ENCODE measurements at places on chromosomes 3 and 15.
A peak's percentile ranks its signal among the peaks of the same experiment; 100 is the strongest.

DNA sequence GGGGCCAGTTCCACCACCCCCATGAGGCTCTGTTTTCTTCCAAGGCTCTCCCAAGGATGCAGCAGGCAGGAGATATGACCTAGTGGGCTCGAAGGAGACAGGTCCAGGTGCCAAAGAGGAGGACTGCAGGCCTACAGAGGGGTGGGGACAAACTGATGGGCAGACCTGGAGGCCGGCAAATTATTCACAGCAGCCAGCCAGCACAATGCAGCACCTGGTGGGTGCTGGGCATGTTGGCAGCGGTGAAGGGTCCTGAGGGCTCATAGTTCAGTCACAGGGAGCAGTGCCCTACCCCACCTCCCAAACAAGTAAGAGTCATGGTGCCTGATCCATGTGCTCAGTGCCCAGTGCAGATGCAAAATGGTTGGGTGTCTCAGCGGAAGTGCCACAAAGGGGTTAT, 171.7 kb downstream of the ABHD5 start:
- DNase-seq, result no peak

DNA sequence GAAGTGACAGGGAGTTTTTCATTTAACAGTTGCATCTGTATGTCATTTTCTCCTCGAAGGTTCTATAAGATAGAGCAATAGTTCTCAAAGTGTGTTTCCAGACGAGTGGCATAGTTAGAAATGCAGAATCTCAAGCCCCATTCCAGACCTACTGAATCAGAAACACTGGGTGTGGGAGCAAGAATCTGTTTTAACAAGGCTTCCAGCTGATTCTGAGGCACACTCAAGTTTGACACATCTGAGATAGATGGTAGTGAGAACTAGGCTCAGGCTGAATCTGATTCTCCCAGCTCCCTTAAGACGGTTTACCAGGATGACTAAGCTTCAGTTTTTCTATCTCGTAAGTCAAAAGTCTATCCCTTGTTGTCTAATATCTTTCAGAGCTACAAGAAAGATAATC, 159.8 kb upstream of the NUDT16 start:
- DNase-seq, result no peak

GRCh38 chr3:184479426-184480126, 82.0 kb upstream of the EPHB3 start:
- DNase-seq, result no peak

GRCh38 chr15:43920254-43920600, 93.4 kb downstream of the WDR76 start:
- DNase-seq, result no peak

- DNase-seq, result no peak
These were observed 565.9 kb downstream of the PDCD6IP start for GRCh38 chr3:34364335-34364734.

- DNase-seq, result no peak
These were observed 141.9 kb downstream of the P3H2 start for GRCh38 chr3:189978753-189979152.

- DNase-seq, result no peak
These were observed 188.7 kb downstream of the NSUN3 start for GRCh38 chr3:94251566-94251965.

DNA sequence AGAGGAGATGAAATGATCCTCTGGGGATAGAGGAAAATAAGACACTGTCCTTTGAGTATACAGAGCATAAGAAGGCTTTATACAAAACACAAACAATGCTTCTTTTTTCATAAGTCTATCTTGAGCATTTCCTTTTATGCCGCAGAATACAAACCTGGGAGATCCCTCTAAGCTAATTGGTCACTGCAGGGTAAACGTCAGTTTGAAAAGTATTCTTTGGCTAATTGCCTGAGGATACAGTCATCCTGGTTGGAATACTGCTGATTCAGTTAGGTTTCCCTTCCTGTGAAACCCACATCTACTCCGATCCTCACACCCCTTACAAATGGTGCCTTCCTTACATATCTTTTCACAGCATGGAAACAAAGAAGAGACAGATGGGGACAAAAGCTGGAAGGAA, 10.6 kb downstream of the WNT5A start:
- no peak for DNase-seq

DNA sequence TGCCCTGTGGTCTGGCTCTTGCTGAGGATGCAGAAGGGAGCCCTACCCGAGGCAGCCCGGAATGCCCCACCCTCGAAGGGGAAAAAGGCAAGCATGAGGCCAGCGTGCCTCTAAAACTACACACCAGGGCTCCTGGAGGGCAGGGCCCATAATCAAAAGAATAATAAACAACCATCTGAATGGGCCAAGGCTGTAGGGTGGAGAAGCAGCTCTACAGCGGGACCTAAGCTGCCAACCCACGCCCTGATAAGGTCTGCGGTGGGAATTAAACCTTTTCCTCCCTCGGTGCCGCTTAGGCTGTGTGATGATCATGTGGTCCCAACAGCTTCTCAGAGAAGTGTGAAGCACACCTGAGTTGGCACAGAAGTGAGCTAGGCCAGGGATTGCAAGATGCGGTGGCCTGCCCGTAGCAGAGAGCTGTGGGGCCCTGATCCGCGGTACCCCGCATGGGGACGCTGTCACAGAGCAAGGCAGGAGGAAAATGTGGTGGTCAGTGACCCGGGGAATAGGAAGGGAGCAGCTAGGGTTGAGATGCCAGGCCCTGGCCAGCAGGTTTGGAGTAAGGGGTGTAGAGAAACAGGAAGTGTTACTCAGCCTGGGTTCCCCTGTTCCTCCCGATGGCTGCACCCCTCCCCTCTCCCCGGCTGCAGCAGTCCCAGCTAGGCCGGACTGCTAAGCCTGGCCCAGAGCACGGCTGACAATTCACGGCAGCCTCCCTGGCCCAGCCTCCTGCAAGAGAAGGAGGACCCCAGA, 1.1 kb upstream of the C15orf62 start:
- no peak for DNase-seq

- peak; percentile 35 for DNase-seq
These were observed 11.5 kb downstream of the APH1B start for GRCh38 chr15:63288778-63289378.

- peak; percentile 21 for DNase-seq
These were observed 82.4 kb upstream of the DLG1 start for GRCh38 chr3:197380786-197381185.

DNA sequence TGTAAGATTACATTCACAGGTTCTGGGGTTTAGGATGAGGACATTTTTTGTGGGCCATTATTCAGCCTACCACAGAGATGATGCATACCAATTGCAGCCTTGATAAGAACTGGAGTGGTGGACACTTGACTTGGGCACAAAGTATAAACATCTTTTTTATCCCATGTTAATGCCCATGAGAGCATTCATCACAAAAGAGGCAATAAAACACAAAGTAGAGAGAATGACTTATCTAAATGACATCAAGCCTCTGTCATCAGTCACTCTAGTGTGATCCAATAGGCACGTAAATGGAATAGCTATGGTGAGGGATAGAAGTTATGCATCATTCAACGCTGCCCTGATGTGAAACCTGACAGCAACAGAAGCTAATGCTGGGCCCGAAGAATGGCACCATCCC, 25.8 kb downstream of the VEPH1 start:
- DNase-seq, result no peak

DNA sequence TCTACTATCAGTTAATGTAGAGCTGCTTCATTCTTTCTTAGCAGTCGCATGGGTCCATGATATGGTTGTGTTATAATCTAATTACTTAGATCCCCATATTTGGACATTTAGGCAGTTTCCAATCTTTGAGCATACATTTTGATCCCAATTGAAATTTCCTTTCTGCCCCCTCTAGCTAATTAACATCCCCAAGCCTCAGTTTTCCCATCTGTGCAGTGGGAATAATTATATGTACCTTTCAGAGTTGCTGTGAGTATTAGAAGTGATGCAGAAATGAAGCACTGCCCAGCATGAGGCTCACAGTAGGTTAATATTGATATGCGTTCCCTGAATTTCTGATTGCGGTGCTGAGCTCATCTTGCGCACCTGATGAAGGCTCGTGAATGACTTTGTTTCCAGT, 21.8 kb downstream of the SPSB4 start:
- DNase-seq, result no peak

DNA sequence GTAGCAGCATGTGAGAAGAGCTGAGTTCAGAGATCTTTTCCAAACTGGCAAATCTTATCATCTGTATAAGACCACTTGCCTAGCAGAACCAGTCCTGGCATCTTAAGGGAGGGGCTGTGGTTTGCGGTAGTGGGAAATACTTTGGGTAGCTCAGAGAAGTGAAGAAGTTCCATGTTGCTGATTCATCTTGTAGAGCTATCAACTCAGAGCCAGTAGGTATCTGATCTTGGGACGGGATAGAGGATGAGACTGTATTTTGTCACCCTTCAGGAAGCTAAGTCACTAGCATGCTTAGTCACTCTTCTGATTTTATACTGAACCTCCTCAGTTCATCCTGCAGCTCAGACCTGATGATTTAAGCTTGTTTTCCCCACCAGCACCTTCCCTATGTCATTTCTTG, 211.4 kb downstream of the NR1D2 start:
- DNase-seq, result no peak

- DNase-seq, result no peak
These were observed 977 bp downstream of the CDC25A start for GRCh38 chr3:48187301-48187578.

DNA sequence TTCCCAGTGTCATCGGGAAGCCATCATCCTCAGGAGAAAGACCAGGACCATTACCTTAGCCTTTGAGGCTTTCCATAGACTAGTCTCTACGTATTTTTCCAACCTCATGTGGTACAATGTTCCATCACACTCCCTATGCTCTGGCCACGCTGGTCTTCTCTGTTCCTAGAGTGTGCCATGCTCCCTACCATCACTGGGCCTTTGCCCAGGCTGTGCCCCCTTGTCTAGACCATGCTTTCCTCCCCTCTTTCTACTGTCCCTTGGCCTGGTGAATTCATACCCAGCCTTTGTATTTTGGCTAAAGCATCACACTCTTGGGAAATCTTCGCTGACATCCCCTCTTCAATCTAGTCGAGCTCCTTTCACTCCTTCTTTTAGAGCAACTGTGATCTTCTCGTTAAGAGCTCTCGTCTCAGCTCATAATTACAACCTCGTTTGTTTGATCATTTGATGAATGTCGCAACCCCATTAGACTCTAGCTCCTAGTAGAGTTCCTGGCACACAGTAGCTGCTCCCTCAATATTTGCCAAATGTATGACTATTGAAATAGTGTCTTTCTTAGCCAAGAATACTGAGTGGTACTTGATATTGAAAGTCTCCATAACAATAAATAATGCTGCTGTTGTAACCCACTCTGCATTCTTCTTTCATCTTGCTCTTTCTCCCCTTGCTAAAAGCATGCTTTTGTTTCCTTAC, 100.2 kb upstream of the FAM3D start:
- DNase-seq, result peak; percentile 0

DNA sequence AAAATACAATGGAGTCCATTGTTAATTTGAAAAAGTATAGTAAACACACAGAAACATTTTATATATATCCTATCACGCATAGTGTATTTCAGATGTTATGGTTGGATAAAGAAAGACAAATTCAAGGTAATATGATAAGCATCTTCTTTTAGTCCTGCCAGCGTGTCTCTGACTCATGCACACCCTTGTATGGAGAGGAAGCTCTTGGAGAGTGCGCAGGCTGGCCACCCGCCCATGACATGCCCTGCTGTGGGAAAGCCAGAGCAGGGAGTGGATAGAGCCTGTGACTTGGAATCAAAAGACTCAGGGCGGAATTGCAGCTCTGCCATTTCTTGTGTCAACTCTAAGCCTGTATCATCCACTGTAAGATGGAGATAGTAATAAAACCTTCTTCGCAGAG, 23.0 kb upstream of the COPG1 start:
- no peak for DNase-seq

DNA sequence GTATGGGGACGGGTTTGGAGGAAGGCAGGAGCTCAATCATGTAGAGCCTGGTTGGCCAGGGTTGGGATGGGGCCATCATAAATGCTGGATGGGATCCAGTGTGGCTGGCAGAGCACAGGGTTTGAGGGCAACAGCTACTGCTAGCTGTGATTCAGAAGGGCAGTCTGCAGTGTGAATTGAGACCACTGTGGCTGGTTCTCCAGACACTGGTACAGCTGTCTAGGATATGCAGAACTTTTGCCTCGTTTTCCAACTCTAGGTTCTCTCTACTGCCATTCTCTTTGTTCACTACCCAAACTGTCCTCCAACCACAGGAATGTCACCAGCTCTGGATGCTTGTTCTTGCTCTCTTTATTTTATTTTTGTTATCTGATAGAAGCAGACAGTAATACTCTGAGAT, 543.6 kb downstream of the AGBL1 start:
- DNase-seq, result no peak

All from NCI-H774 (cell line).